ENCODE measurements at places on chromosomes 1 and 21.

DNA sequence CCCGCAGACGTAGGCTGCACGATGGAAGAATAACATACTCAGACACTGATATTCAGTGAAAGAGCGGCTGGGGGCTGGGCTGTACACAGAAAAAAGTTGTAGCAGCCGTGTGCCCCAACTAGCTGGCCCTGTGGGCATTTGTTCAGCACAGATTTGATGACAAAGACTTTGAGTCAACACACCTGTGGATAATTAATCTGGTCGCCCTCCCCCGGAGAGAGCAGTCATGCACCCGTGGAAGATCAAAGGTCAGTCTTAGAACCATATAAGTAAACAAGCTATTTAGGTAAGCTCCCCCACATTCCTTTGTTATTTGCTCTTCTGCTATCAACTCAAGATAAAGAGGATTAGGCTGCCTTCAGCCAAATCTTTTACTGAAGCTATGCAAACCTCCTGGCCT, 148.4 kb upstream of the HMCN1 start:
- DNase-seq: no peak

DNA sequence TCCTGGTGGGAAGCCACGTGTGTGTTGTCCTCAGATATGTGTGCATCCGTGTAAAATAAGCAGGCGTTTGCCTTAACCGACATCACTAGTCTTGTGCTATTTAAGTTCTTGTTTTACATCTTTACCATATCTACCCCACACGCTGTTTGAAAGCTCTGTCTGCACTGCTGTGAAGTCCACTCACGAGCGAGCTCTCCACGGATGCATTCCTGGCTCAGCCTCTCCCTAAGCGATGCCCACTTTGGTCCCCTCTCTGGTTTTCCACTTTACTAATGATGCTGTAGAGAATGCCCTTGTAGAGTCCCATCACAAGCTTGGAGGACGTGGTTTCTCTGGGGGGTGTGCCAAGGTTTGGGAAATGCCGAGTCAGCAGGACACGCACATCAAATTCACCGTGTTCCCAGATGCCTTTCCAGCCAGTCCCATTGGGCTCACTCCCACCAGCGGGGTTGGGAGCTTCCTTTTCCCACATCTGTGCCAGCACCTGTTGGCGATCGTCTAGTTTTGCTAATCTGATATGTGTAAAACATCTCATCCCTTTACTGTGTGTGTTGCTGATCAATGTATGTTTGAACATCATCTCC, 43.8 kb downstream of the ACTL8 start:
- no peak for DNase-seq

GRCh38 chr1:235206533-235207208, 45.6 kb upstream of the RBM34 start:
- DNase-seq: no peak

- no peak for DNase-seq
Measured at GRCh38 chr1:230863449-230863848, 4.9 kb downstream of the C1orf198 start.

GRCh38 chr1:91529856-91530255, 29.2 kb downstream of the CDC7 start:
- no peak for DNase-seq
